ENCODE measurements at places on chromosomes 7 and 10. TPM values are rescaled to one million over a fixed set of nuclear protein-coding genes. Genes with fewer than 3 reads are reported as not detected.

GRCh38 chr7:81260152-81260551, 341.3 kb upstream of the SEMA3C start:
- no peak for DNase-seq

DNA sequence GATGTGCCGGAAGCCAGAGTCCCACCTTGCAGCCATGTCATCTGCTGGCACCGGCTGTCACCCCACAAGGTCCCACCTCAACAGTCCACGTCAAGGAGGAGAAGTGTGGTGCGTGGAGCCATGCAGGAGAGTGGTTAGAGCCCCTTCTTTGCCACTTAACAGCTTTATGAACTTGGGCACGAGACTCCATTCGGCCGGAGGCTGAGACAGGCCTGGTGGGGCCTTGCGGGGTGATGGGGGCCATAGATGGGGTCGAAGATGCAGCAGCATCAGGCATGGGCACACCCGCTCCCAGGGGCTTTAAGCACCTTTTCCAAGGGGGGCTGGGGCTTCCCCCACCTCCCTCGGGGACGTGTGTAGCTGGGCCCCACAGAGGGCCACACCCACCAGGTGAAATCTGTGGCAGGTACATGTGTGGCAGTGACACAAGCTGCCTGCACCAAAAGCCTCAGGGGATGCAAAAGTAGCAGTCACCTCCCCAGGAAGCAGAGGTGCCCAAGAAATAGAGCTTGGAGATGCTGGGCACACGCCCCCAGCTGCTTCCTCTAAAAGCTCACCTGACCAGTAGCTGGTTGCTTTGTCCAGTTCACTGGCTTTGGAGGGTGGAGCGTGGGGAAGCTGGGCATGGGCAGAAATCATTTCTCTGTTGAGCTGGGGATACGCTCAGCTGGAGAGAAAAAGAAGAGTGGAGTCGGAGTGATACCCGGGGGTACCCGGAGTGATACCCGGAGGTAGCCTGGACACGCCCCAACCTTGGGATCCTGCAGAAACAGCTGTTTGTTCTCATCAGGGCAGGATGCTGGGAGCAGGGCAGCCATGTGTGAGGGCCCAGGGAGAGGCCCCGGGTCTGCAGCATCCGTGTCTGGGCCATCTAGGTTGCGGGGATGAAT, 199.8 kb downstream of the EBF3 start:
- DNase-seq, result no peak

DNA sequence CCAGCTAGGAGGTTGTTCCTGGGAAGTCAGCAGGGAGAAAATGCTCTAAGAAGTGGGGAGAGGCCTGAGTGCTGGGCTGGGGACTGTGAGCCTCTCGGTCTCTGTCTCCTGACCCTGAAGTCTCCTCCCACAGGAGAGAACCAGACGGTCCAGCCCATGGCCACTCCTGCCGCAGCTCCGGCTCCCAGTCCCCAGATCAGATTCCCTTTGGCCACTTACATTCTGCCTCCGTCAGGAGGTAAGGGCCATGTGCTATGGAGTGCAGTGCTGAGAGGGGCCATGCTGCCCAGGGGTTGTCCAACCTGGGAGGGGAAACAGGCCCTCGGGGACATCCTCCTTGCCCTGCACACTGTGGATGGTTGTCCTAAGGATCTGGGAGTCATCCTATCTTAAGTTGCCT, 21.3 kb upstream of the ZNF467 start:
- DNase-seq, result peak; percentile 33

GRCh38 chr10:28354511-28354910, 51.6 kb upstream of the MPP7 start:
- no peak for DNase-seq

DNA sequence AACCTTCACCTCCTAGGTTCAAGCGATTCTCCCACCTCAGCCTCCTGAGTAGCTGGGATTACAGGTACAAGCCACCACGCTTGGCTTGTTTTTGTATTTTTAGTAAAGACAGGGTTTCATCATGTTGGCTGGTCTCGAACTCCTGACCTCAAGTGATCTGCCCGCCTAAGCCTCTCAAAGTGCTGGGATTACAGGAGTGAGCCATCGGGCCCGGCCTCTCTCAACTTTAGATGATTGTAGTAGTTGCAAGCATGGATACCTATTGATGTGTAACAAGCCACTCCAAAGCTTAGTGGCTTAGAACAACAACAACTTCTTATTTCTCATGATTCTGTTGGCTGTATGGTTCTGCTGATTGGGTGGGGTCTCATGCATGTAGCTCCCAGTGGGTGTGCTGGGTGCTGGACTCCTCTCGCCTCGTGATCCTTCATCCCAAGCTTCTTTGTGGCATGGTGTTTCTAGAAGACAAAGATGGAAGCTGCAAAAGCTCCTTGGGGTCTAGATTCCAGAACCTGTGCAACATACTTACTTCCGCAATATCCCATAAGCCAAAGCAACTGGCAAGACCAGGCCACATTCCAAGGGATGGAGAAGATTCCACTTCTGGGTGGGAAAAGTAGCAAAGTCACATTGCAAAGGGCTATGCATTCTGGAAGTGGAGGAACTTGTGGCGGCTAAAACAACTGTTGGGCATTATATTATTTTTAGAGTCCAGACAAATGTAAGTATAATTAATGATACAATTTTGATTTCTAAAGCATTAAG, 37.9 kb downstream of the SKIDA1 start:
- DNase-seq, result no peak

DNA sequence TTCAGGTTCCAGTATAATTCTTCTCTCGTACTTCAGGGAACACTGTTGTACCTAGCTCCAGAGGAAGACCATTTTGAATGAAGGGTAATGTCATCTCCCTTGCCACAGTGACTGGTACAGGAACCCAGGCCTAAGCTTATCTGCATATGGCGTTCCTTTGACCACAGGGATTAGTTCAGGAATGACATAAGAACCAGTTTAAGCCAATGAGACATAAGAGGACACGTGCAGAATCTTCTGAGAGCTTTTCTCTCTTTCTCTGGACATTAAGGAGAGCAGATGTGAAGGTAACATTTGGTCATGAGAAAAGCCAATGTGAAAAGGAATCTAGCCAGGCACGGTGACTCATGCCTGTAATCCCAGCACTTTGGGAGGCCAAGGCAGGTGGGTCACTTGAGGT, 21.8 kb upstream of the HIBADH start:
- DNase-seq, result no peak

DNA sequence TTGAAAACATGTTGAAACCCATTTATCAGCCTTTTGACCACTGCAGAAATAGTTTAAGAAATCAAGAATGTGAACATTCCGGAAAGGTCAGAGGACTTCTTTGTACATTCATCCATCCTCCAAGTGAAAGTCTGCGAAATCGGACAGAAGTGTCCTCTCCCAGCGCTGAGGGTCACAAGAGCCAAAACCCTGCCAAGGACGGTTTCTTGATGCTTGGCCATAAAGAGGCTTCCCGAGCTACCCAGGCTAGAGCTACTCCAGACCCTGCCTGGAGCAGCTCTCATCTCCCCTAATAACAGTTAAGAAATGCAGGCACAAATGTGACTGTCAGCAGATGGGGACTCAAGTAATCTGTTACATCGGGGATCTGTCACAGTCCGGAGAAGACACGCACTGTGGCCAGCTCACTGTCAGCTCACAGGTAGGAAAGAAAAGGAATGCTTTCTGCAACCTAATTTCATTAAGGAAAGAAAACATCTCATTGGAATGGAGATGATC, 4.5 kb upstream of the CYTH3 start:
- no peak for DNase-seq

GRCh38 chr10:74947781-74948401, 121.5 kb downstream of the KAT6B start:
- DNase-seq, result peak; percentile 13

DNA sequence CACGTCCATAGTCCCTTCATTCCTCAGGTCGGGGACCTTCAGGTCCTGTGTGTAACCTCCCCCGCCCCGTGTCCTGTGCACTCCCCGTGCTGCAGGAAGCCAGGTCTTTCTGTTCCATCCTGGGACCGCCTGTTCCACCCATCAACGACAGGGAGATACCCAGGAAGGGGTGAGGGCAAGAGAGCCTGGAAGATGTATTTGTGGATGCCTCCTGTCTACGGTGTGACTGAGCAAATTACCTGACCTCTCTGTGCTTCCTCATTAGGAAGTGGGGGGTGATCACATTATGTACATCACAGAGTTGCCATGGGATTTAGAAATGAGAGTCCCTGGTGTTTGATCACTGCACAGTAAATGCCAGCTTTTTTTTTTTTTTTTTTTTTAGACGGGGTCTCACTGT, 46.3 kb downstream of the GRID2IP start:
- DNase-seq, result no peak

GRCh38 chr10:55668326-55668922, 692.6 kb downstream of the ZWINT start:
- DNase-seq, result peak; percentile 15

DNA sequence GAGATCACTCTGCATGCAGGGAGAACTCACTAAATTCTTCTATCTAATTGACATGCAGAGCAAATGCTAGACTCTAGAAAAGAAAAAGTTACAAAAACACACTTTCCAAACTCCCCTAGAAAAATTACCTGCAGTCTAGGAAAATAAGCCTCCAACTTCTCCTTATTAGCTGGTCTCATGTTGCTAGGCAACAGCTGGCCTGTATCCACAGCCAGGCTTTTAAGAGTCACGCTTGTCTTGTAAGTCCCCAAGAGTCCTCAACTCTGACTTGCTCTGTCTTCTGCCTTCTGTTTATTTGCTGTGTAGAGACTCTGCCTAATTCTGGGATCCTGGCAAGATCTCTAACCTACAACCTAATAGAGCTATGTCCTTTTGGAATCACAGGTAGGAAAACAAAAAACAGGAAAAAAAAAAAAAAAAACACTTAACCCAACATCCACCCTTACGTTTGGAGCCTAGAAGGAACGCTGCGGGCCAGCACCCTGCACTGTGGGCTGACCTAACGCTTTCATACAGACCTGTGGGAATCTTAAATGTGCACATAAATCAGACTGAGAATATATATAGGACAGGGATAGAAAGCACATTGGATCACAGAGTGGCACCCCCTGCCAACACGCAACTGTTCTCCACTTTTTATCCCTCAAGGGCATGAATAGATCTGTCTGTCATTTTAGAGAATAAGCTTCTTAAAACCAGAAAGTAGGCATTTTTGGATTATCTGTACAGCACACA, 117.0 kb upstream of the PTPRZ1 start:
- peak; percentile 79 for DNase-seq

- DNase-seq, result no peak
Measured at GRCh38 chr7:16619979-16620408, 25.6 kb downstream of the ANKMY2 start.

GRCh38 chr7:82317257-82317721, 126.3 kb downstream of the CACNA2D1 start:
- no peak for DNase-seq

GRCh38 chr7:36460811-36461429, 71.3 kb downstream of the ANLN start:
- DNase-seq, result no peak

DNA sequence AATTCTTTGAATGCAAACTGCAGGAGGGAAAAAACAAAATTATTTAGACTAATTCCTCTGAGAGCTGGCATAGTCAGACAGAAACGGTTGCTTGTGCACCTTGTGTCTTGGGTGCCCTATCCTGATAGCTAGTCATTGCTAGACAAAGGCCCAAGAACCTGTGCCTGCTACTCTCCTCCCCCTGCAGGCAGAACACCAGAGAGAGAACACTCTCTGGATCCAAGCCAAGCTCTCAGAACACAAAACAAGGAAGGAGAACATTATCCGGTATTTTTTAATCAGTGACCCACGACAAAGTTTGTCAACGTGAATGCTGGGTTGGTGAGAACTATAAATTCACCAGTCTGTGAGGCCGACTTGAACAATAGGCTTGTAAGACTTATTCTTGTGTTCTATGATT, 18.8 kb upstream of the PPP1R9A start:
- DNase-seq, result no peak

- DNase-seq, result no peak
Measured at GRCh38 chr10:91976317-91977051, 52.9 kb downstream of the BTAF1 start.

- DNase-seq, result no peak
Measured at GRCh38 chr10:29131952-29132547, 156.8 kb upstream of the LYZL1 start.

- DNase-seq, result no peak
Measured at GRCh38 chr10:60235001-60235400, 154.7 kb downstream of the ANK3 start.

KCP gene
- total RNA-seq, result 0.06 TPM

COL28A1 gene
- total RNA-seq, result 0.60 TPM

TMEM270 gene
- total RNA-seq, result not detected

TBXAS1 gene
- not detected for total RNA-seq

All from neural progenitor cell (in vitro differentiated cells).